A375 (cell line): ENCODE measurements at places on chromosomes 3 and 15. TPM values are rescaled to one million over a fixed set of nuclear protein-coding genes. Genes with fewer than 3 reads are reported as not detected.

UBE2E1 gene
- 74.9 and 77.0 TPM in 2 replicates for total RNA-seq

ANKRD34C gene
- not detected in 2 replicates for total RNA-seq

SIDT1 gene
- not detected in 2 replicates for total RNA-seq

GOLGA8T gene
- total RNA-seq, result not detected in 2 replicates

SLC22A14 gene
- 0.29 TPM in 1 of 2 replicates, not detected in the other for total RNA-seq

SLCO3A1 gene
- total RNA-seq, result 3.6 and 3.7 TPM in 2 replicates
